ENCODE measurements at places on chromosomes 5 and 9.

- peak; percentile 58 for DNase-seq
These were observed 4.4 kb upstream of the MLANA start for GRCh38 chr9:5886114-5886939.

GRCh38 chr5:127878174-127878750 is 175.1 kb downstream of the CCDC192 start:
- DNase-seq = peak; percentile 23

DNA sequence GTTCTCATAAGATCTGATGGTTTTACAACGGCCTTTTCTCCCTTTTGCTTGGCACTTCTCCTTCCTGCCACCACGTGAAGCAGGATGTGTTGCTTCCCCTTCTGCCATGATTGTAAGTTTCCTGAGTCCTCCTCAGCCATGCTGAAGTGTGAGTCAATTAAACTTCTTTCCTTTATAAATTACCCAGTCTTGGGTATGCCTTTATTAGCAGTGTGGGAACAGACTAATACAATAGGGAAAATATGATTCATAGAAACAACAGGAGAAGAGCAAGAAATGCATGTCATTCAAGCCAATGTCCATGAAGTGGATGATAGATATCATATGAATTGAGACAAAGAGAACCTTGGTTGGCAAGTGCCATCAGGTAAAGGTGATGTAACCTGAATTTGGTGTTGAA is 128.3 kb upstream of the HAPLN1 start:
- DNase-seq = no peak

GRCh38 chr9:91790917-91791316 is 159.1 kb downstream of the ROR2 start:
- no peak for DNase-seq

DNA sequence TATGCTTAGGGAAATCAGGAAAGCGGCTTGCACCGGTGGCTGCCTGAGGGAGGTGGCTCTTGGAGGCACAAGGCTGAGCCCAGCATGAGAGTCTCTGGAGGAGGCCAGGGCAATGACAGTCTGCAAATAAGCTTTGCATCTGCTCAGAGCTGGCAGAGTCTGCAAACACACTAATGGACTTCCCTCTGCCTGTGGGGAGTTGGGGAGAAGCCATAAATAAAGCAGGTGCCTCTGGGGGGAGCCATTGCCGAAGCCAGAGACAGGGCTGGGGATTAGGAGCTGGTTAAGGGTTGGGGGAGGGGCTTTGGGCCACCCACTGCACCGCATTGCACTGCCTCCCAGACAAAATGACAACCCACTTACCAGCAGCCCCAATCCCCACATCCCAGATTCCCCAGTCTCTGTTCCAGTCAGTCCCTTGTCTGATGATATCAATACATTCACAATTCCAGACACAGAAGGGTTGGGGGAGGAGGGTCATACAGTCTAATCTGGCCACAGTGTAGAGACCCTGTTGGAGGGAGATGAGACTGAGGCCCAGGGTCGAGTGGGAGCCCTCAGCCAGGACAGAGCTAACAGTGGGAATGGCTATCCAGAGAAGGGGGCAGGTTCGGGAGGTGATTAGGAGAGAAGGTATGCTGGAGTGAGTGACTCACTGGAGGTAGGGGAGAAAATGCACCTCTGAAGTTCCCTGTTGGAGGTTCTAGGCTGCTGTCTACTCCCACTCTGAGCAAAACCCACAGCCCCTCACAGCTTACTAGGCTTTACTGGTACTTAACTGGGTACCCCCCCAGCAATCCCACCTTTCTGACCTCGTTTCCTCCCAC is 53.7 kb downstream of the PAX5 start:
- no peak for DNase-seq

DNA sequence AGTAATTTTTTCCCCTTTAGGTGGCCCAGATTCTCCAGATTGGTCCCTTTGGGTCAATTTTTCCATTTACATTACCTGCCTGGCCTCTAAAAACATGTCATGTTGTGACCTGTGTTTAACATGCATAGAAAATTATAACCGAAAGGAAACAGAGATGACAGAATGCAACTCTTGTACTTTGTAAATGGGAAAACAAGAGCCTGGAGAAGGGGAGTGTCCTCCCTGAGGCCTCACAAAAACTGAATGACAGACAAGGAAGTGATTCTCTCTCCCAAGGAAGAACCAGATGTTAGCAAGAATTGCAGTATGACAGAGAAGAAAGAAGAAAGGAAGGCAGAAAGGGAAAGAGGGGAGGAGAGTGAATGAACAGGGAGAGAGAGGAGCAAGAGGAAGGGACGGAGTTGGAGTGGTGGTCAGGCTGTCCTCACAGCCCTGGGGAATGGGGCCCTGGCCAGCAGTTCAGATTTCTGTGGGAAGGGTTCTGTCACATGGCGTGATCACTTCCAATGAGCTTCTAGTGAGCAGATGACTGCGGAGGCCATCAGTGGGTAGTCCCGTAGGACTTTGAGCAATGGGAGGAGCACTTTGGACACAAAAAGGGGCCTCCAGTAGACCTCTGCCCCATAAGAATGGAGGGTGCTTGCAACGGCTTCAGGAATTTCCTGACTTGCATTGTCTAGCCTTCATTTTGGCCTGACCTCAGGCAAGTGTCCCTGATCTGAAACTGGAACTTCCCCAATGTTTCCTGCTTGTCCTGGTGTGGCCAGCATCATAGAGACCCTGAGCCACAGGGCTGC is 31.6 kb downstream of the ABLIM3 start:
- DNase-seq = no peak

DNA sequence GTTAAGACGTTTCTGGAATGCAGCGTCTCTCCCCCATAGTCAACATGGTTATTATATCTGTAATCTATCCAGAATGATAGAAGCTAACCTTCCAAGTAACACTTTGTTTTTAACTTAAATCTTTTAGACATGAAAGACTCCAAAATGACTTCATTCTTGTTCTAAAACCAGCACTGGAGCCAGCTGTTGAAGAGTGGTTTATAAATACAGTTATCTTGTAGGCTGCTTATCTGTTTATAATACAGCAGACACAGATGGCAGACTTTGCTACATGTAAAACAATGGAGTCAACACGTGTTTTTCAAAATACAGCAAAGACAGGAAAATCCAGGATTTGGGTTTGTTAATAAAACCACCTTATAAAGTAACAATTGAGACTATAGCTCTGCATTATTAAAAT is 48.8 kb upstream of the RETREG1 start:
- no peak for DNase-seq

DNA sequence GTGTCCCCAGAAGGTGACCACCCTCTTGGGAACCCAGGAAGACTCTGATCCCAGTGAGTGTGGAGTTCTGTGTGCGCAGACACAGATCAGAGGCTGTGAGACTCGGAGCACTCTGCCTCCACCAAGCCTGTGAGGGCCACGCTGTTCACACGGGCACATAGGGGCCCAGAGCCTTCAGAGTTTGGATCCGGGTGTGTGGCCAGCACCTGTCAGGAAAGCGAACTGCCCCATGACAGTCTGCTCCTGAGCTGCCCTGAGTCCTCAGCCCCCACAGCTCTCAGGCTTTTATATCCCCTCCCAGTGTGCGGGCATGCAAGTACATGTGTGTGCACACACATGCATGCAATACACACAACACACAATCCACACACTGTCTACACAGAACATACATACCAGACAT is 161.8 kb upstream of the IRX2 start:
- DNase-seq = no peak

DNA sequence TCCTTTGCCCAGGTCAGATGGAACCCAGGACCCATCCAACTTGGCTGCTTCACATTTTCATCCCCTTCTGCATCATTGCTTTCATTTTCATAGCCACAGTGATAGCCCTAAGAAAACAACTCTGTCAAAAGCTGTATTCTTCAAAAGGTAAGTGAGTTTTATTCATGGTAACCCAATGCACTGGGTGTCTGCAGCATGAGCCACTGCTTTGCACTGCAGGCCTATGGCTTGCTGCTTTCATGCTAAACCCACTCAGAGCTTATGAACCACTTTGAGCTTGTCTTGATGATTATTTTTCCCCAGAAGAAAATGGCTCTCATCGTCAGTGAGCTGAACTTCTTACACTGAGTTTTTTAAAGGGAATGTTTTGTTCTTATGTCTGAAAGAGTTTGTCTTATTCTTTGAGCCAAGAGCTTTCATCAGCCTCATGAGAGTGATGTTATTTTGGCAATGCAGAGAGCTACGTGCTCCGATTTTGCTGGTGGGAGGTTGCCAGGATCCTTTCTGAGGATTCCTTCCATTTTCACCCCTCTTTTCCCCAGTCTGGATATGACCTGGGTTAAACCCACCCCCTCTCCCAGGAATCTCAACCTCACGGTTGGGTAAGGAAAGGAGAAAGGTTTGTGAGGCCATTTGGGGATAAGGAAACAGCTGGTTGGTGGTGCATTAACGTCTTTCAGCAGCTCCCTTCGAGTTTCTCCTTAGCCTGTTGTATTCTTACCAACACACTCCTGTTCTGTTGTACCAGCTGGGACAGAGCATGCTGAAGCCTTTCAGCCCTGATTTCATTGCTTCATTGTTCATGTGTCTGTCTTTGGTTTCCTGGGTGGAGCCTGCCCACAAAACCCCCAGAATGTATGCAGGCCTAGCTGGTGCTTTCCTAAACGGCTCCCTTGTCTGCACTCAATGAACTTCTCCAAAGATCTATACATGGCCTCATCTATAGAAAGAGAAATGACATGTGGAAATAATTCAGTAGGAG is 47.6 kb downstream of the PDCD1LG2 start:
- DNase-seq = no peak

Measured in LoVo (cell line).